ENCODE measurements at places on chromosomes 11 and 22. TPM values are rescaled to one million over a fixed set of nuclear protein-coding genes. Genes with fewer than 3 reads are reported as not detected.
A peak's percentile ranks its signal among the peaks of the same experiment; 100 is the strongest.

Gene ANO5
- total RNA-seq, result 0.16 TPM

DNA sequence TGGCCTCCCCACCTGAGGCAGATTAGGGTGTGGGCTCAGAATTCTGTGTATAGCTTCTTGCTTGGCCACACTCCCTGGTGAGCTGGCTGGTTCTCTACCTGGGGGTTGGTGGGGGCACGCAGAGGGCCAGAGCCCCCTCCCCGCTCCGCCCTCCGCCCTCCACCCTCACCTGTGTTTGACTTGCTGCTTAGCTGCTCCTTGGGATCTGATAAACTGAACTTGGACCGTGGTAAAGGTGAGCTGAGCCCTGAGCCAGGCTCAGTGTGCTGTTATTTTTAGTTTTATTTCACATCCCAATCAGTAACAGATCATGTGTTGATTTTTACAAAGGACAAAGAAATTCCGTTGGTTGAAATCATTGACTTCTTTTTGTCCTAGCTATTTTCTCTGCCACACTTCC, 2.0 kb downstream of the OVOL1 start:
- no peak for DNase-seq

- DNase-seq, result no peak
Observed at GRCh38 chr11:26782220-26782965, 60.5 kb upstream of the SLC5A12 start.

DNA sequence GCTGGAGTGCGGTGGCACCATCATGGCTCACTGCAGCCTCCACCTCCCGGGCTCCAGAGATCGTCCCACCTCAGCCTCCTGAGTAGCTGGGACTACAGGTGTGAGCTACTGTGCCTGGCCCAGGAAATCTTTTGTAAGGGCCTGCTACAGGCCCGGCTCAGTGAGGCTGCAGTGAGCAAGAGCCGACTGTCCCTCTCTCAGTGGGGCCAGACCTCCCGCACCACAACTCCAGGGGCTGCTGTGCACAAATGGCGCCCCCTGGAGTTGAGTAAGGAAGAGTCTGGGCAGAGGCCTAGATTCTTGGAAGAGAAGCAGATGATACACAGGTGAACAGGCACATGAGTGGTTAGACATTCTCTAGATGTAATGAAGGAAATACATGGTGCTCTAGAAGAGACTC, 7.0 kb downstream of the SERHL2 start:
- no peak for DNase-seq

DNA sequence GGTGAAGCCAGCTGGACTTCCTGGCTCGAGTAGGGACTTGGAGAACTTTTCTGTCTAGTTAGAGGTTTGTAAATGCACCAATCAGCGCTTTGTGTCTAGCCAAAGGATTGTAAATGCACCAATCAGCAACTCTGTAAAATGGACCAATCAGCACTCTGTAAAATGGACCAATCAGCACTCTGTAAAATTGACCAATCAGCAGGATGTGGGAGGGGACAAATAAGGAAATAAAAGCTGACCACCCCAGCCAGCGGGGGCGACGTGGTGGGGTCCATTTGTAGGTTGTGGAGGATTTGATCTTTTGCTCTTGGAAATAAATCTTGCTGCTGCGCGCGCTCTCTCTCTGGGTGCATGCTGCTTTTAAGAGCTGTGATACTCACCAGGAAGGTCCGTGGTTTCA, 202.9 kb downstream of the MIAT start:
- no peak for DNase-seq

Gene OR8G1
- total RNA-seq, result not detected

Gene ENTHD1
- total RNA-seq, result not detected

Gene BAIAP2L2
- total RNA-seq, result 3.2 TPM

- peak; percentile 90 for DNase-seq
Observed at GRCh38 chr22:31248138-31248745, 36.1 kb downstream of the LIMK2 start.

GRCh38 chr22:22213231-22213630, 31.4 kb upstream of the VPREB1 start:
- DNase-seq, result no peak

GRCh38 chr22:23183061-23183698, 2.9 kb downstream of the BCR start:
- peak; percentile 53 for DNase-seq

DNA sequence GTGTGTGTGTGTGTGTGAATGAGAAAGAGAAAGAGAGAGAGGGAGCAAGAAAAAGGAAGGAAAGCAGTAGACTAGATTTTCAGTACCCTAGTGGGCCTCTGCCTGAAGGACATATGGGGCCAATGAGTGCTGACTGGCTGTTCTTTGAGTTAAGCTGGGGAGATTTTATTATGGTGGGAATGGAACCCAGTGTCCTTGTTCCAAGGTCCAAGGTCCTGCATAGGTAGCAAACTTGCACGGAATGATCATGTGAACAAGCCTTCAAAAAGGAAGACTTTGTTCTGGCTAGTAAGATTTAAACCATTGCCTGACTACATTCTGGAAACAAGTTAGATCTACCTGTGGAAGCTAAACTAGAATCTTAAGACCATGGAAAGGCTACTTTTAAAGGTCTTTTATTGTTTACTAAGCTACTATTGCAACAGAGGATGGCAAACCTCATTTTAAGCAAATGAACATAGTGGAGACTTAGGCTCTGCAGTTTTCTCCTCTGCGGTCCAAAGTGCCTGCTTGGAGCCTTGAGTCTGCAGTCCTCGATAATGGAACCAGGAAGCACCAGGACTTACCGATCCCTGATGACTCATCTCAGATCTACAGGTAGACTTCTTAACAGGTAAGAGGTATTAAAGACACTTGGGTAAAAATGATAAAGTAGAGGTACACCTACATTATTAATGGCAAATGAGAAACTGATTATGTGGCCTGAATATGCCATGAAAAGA, 10.2 kb upstream of the GRAMD1B start:
- DNase-seq, result no peak

Gene APOA5
- not detected for total RNA-seq

GRCh38 chr11:76763573-76764346, 19.4 kb upstream of the TSKU start:
- DNase-seq, result peak; percentile 98

Gene PTPRJ
- total RNA-seq, result 6.6 TPM

Gene VSTM5
- total RNA-seq, result 0.25 TPM

Measured in fibroblast of the aortic adventitia (primary cell).